ENCODE measurements at places on chromosomes 1 and 21.

DNA sequence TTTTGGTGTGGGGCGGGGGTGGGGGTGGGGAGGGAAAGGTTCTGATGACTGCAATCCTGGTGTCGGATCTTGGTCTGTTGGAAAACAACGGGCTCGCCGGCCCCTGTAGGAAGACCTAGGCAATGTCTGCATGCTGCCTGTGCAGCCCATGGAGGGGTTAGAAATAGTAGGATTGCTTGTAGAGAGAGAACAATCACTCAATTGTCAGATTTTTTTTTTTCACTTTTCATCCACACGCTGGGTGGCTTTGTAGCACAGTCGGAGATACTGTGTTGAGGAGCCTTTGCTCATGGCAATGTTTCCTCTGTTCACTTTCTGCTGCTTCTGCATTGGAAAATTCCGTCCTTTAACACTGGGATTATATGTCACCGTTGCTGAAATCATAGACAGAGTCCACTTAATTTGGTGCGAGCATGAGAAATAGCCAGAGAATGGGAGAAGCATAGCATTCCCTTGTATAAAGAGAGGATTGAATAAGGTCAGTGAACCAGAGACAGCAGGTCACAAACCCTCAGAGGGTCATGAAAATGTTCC lies 107.5 kb downstream of the MRPS6 start:
- DNase-seq = no peak

DNA sequence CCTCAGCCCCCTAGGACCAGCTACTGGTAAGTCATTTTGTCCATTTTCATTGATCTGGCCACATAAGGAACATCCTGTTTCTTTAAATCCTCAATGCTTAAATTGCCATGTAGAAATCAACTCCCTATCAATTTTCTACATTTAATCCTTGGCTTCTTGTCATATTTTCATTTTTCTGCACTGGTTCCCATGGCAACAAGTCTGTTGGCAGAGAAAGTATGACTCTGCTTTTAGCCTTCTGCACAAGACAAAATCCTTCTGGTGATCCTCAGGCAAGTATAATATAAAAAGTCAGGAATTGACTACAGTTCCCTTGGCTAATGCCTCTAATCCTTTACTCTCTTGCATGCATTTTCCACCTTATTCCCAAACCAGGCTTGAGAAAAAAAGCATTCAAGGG lies 65.0 kb downstream of the LRRC40 start:
- no peak for DNase-seq

- DNase-seq = no peak
Measured at GRCh38 chr1:8457760-8458381, 140.0 kb downstream of the SLC45A1 start.

DNA sequence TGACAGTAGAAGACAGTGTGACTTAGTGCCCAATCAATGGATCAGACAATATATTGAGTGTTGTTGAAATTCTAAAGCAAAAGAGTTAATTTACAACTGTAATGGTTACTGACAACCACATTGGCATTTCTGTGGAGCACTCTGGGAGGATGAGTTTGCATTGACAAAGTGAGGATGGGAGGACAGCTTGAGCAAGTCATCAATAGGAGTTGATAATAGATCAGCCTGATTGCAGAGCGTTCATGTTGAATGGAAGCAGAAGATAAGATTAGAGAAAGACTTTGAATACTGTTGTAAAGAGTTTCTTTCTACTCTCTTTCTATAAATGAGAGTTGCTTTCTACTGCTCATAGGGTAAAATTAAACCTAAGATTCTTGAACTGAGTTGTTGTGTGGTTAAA lies 3.9 kb downstream of the EEIG2 start:
- no peak for DNase-seq

GRCh38 chr1:115112496-115113375 lies 23.4 kb upstream of the TSPAN2 start:
- DNase-seq = peak; percentile 43

- DNase-seq = no peak
Measured at GRCh38 chr1:2224631-2225428, 3.3 kb upstream of the SKI start.

GRCh38 chr1:103949779-103950178 lies 200.1 kb downstream of the AMY1C start:
- DNase-seq = no peak

GRCh38 chr1:50346621-50347020 lies 76.6 kb downstream of the DMRTA2 start:
- no peak for DNase-seq

- DNase-seq = no peak
Measured at GRCh38 chr21:30996728-30997127, 41.5 kb downstream of the KRTAP19-8 start.

GRCh38 chr1:217919683-217920388 lies 288.7 kb downstream of the SPATA17 start:
- no peak for DNase-seq

DNA sequence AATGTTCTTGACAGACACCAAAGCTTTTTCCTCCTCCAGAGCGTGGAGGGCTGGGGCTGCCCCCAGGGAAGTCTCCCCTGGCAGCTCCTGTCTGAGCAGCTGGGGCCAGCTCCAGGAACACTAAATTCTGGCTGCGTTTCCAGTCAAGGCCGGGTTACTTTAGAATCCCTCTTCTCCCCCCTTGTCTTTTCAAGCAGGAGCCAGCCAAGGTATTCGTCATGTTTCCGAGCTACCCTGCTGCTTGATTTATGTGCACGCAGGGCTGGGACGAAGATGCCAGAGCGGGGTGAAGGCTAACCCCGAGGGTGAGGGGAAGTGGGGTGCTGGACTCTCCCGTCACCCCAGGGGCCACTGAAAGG lies 68.1 kb upstream of the ANGPTL1 start:
- DNase-seq = no peak

GRCh38 chr1:226353698-226354525 lies 44.9 kb upstream of the LIN9 start:
- DNase-seq = no peak

DNA sequence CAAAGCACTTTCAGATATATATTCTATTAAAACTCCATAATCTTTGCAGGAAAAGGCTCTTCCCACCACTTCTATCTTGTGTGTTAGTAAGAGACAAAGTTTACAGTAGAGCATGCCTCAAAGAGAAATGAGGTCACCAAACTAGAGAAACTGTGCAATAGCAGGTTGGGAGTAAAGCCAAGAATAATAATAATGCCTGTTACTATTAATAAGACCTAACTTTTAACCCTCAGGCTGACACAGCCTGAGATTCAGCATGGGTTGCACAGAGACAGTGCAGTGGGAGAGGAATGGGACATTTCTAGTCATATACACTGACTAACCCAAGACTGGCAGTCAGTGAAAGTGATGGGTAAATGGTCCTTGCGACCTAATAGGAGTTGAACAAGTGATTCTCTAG lies 320.2 kb upstream of the NFIA start:
- no peak for DNase-seq

- DNase-seq = no peak
Measured at GRCh38 chr1:67544921-67545320, 114.7 kb upstream of the SERBP1 start.

- peak; percentile 77 for DNase-seq
Measured at GRCh38 chr1:203325026-203325417, 19.7 kb downstream of the BTG2 start.

DNA sequence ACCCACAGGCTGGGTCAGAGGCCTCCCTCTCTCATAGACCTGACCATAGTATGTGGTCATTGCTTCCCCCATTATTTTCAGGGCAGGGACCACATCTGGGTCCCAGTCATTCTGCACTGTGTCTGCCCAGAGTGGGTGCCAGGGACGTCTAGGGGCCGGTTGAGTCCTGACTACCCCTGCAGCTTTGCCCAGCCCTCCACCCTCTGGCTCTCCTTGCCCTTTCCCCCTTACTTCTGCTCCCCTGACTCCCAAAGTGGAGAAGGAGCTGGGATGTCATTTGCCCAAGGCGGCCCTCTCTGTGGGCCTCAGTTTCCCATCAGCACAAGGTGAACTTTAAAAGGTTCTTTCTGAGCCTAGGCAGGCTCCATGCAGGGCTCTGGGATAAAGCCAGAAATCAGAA lies 4.3 kb upstream of the TTC22 start:
- peak; percentile 13 for DNase-seq

GRCh38 chr1:77825131-77825709 lies 45.8 kb downstream of the MIGA1 start:
- DNase-seq = no peak

DNA sequence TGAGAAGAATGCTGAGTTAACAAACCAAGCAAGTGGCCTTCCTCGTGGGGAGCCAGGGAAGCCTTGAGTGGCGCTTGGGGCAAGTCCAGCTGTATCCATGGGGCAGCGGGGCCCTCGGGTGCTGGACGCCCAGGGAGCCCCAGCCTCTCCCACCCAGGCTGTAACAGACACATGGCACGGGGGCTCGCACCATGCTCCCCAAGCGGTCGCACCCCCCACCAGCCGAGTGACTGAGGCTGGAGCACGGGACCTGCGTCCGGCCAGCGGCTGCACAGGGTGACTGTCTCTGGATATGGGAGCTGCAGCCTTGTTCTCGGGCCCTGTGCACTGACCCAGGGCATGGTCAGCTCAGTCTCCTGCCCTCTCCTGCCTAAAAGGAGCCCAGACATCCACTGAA lies 53.9 kb upstream of the ACTRT2 start:
- DNase-seq = no peak

DNA sequence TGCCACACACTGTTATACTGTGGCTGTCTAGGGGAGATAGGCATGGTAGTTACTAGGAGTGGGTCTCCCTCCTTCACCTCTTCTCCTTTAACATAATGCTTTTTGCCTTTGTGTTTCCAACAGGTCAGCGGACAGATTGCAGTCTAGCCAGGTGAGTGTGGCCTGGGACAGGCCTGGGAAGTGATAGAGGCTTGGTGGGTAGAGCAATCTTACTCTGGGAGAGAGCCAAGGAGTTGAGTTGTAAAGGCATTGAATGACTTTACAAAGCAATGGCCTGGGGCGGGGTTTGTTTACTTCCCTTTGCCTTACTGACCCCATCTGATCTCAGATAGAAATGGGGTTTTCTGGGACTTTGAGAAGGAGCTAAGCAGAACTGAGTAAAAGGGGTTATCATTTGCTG lies 51.0 kb upstream of the IKBKE start:
- DNase-seq = no peak

- DNase-seq = no peak
Measured at GRCh38 chr1:219076326-219076937, 97.2 kb upstream of the LYPLAL1 start.

- DNase-seq = no peak
Measured at GRCh38 chr1:44543786-44544185, 130.5 kb downstream of the TMEM53 start.

DNA sequence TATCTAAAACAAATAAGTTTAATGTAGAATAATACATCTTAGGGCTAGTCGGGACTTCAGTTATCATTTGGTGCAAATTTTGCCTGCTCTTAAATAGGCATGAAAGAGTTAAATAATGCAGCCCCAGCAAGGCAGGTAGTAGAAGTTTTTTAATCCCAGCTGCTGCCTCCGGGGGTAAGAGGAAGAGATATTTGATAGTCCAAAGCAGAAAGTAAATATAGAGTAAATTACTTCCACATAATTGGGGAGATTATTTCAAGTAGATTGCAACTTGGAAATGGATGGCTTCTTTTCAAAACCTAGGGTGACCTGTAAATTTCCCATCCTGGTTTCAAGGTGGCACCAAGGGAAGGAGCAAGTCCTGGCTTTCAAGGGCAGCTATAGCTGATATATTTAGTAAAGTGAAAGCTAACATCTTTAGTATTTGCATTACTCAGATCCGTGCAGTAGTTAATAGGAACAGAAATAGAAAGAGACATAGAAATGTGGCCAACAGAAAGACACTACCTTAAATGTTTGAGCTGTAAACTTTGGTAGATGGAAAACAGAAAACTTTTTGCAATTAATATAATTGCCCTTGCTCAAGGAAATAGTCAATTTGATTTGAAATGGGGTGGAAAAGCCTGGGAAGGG lies 109.1 kb downstream of the LMO4 start:
- DNase-seq = no peak

GRCh38 chr1:172745014-172745413 lies 86.1 kb downstream of the FASLG start:
- peak; percentile 35 for DNase-seq

DNA sequence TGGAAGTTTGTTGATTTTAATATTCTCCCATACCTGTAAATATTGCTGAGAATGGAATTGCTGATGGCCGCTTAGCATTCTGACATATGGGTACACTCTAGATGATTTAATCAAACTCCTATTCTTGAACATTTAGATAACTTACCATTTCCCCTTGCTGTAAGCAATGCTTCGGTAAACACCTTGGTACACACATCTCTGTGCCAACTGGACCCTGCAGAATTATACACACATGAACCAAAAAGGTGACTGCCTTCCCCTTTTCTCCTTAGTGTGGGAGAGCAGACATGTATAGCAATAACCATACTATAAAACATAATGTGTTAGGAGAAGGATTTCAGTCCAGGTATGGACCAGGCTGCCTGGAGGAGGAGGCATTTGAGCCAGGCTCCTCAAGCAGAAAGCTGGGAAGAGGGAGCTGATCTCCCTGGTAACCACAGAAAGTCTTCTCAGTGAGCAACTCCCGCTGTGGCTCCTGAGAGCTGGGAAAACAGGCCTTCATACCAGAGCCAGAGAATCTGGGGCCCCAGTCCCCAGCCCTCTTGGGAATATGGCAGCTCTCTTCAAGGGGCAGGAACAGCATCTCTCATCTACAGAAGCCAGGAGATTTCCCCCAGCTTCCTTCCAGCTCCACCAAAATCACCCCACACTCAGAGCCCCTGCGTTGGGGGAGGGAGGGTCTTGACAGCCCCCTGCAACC lies 33.9 kb upstream of the CSF1 start:
- no peak for DNase-seq

- no peak for DNase-seq
Measured at GRCh38 chr21:27691006-27691405, 724.1 kb upstream of the ADAMTS5 start.

GRCh38 chr1:164804366-164804765 lies 245.4 kb downstream of the PBX1 start:
- no peak for DNase-seq

GRCh38 chr21:32329331-32329730 lies 30.7 kb downstream of the MRAP start:
- DNase-seq = no peak

DNA sequence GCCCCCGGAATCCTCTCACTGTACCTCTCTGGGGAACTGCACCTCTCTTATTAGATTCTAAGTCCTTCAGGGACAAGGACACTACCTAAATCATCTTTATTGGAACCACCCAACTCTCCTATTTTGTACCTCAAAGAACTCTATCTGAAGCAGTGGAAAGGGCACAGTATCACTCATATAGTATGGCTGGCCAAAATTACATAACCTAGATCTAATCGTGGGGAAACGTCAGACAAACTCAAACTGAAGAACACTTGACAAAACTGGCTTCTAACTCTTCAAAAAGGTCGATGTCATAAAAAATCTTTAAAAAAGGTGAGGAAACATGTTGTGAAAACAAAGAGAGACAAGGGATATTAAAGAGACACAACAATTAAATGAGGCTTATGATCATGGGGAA lies 210.0 kb downstream of the SLC45A1 start:
- DNase-seq = no peak

Measured in CD4-positive, alpha-beta T cell treated with Interleukin-15 for 1 hour (primary cell).